ENCODE measurements at places on chromosomes 3 and 15.

DNA sequence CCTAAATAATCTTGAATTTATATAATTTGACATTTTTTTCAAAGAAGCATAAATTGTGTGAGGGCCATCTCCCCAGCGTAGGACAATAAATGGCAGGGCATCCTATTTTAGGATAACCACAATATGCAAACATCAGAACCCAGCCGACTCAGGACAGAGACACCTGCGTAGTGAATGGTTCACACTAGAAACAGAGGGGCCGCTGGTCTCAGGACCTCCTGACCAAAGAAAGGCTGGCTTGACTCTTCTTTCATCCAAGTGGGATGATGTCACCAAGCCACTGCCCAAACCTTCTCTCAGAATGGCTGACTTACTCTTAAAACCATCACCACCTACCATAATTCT is 162.1 kb downstream of the FOXP1 start:
- DNase-seq: no peak

- DNase-seq: no peak
Measured at GRCh38 chr3:78791753-78792152, 976.0 kb downstream of the ROBO1 start.

- DNase-seq: no peak
Measured at GRCh38 chr3:57057351-57057750, 3.1 kb upstream of the SPATA12 start.

GRCh38 chr3:112633191-112633590 is 7.8 kb downstream of the CCDC80 start:
- DNase-seq: no peak

GRCh38 chr15:88219623-88220022 is 36.9 kb downstream of the NTRK3 start:
- no peak for DNase-seq

- no peak for DNase-seq
Measured at GRCh38 chr15:77418966-77419835, 703 bp downstream of the PEAK1 start.

DNA sequence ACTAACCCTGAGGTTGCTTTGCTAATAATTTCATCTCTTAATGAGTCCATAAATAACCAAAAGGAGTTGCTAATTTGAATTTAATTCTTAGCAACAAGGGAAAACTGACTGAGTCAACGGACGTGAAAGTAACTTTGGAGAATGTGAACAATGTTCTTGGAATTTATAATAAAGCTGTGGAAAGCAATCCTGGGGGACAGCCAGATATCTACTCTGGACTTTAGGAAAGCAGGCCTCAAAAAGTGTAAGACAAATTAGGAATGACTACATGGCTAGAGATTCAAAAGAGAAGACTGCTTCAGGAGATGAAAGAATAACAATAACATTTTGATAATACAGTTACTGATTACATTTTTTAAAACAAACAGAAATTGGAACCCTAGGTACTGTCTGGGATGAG is 318.4 kb upstream of the COL8A1 start:
- DNase-seq: no peak

DNA sequence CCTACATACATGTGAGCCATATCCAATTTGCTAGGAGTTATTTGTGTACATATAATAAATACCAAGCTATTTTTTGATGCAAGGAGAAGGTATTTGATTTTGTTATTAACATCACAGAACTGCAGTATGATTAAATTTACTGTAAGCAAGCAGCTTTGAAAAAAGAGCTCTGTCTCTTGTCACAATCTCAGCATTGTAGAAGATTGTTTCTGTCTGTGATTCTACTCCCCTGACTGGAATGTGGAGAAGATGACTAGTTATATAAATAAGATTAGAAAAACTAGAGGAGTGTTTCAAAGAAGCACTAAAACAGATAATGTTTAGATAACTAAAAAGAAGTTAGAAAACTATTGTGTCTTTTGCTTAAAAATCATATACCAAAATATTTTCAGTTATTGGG is 17.1 kb upstream of the DCBLD2 start:
- no peak for DNase-seq

- no peak for DNase-seq
Measured at GRCh38 chr3:52453496-52454249, at the start of gene TNNC1. Gene TNNC1, minus strand, starts transcription at chr3:52454041. Its CDS starts 26 bp downstream, at chr3:52454015.

DNA sequence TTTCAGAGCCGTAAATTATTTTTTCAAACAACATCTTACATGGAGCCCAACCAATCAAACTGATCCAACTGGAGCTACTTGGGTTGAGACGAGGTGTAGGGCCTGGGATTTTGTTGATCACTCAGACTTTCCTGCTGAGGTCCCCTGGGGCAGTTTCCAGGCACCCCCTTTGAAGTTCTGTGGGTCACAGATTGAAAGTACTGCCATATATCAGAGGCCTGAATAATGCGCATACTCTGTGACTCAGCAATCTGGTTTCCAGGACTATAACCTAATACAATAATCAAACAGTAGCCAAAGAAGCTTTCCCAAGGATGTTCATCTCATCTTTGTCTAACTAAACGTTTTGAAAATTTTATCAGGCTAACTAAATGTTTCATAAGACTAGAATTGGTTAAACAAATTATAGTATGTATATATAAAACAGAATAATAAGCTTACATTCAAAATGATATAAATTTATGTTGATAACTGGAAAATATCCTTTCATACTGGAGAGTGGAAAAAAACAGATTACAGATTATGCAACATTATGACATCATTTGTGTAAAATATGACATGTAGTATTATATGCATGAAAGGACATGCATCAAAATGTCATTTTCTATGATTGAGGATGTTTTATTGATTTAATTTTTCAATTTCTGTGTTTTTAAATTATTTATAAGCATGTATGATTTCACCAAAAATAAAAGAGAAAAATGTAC is 617.1 kb downstream of the NTRK3 start:
- no peak for DNase-seq

DNA sequence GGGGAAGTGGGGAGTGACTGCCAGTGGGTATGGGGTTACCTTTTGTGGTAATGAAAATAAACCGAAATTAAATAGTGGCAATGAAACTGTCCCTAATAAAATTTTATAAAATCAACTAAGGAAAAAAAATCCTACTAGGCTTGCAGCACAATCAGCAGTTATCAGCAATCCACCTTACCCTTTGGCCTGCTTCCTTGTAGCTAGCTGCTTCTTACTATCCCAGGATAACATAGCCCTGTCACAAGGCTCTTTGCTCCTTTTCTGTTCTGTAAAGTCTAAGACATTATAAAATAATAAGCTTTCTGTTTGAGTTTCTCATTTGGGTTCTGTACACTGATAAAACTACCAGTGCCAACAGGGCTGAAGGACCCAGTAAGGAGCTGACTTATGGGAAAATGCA is 23.0 kb upstream of the CTXND1 start:
- DNase-seq: no peak

GRCh38 chr3:140493271-140493670 is 184.6 kb upstream of the TRIM42 start:
- DNase-seq: no peak

- no peak for DNase-seq
Measured at GRCh38 chr3:66304293-66304692, 83.5 kb downstream of the SLC25A26 start.

GRCh38 chr3:4741404-4742307 is 237.6 kb upstream of the BHLHE40 start:
- peak; percentile 96 for DNase-seq

GRCh38 chr3:72628065-72628464 is 220.2 kb downstream of the SHQ1 start:
- no peak for DNase-seq

DNA sequence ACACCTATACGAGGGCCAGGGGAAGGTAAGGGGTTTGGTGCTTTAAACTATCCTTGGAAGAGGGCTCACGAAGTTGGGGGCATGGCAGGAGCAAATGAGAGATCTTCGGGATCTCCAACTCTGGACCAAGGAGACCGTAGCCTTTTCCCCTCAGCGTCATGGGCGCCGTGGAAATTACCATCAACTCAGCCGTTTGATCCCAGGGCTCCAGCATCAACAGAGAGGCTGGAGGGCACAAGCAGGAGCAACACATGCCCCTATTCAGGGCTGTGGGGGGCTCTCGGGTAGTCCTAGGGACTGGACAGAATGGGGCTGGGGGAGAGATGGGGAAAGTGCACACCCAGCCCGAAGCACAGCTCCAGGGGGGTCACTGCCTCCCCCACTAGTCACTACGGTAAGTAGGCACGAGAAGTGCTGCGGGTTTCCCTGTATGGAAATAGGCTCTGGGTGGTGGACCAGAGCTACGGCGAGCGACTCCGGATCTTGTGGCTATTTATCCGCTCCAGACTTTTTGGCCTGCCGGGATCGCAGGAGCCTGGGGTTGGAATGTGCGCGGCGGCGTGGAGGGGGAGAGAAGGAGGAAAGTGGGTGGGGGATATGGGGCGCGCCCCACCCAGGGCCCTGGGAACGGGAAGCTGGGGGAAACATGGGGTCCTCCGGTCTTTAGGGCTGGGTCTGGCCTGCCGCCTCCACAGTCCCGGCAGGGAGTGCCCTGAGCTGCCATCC is 539 bp upstream of the LAMB2 start:
- peak; percentile 44 for DNase-seq

GRCh38 chr3:48301800-48302166 is 31.7 kb downstream of the SPINK8 start:
- DNase-seq: peak; percentile 37

- no peak for DNase-seq
Measured at GRCh38 chr3:69594286-69594685, 145.0 kb upstream of the MITF start.

DNA sequence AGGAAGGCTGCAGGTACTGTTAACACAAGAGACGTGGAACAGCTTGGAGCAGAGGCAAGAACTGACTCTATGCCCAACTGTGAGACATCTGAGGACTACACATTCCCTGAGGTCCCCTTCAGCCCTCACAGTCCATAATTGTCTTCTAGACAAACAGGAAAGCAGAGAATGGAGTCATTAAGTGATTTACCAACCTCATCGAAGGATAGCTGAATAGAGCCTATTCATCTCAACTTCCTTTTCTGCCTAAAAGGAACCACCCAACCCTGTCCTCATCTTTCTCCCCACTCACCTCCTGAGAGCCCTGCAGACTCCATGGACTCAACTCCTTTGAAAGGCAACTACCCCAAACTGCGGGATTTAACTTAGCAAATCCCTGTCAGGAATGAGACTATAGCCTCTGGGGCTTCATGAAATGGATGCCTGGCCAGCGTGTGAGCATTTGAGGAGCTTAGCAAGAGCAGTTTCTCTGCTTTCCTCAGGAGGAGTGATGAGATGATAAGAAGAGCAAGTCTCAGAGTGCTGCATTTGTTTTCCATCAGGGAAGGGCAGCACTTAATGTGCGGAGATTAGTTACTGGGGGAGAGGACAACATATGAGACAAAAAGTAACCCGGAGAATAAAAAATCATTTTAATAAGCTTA is 61.5 kb upstream of the FILIP1L start:
- DNase-seq: no peak

- DNase-seq: no peak
Measured at GRCh38 chr3:107796791-107797190, 274.0 kb downstream of the BBX start.

DNA sequence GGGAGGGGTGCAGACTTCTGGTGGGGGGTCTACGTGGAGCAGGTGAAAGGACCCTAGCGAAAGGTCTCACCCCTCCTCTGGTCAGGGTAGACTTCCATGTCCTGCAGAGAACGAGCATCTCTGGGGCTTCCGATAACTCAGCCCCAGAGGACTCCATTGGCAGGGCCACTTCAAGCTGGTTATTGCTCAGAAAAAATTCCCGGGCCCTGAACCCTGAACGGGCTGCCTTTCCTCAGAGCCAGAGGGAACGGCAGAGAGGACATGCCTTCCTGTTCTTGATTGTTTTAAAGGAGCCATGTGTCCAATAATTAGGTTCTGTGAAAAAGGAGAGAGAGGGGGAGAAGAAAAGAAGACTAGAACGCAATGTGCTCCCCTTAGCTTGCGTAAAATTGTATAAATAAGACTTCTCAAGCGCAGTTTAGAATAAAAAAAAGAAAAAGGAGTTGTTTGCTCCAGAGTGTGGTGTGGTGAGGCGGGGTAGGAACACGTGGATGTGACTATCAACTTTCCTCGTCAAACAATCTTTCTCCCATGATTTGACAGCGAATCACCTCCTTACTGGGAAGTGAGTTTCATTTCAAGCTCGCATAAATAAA is 193.4 kb upstream of the UBE2E1 start:
- DNase-seq: no peak

DNA sequence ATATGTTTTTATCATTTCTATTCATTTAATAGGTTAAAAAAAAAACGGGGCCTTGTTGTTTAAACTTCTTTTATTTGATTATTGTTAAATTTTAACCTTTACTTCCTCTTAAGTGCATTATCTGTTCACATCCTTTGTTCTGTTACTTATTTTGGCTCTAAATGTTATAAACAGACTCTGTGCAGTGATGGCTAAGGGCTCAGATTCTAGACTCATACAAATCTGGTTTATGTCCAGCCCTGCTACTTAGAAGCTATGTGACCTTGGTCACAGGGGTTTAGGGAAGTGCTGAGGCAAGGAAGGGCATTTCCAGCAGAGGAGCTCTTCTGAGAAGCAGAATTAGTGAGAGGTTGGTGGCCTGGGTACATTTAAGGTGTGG is 55.3 kb upstream of the VILL start:
- peak; percentile 36 for DNase-seq

DNA sequence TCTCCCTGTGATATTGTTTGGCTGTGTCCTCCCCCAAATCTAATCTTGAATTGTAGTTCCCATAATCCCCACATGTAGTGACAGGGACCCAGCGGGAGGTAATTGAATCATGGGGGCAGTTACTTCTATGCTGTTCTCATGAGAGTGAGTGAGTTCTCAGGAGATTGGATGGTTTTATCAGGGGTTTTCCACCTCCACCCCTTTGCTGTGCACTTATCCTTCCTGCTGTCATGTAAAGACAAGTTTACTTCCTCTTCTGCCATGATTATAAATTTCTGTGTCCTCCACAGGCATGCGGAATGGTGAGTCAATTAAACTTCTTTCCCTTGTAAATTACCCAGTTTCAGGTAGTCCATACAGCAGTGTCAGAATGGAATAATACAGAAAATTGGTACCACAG is 24.7 kb downstream of the TUSC7 start:
- no peak for DNase-seq

DNA sequence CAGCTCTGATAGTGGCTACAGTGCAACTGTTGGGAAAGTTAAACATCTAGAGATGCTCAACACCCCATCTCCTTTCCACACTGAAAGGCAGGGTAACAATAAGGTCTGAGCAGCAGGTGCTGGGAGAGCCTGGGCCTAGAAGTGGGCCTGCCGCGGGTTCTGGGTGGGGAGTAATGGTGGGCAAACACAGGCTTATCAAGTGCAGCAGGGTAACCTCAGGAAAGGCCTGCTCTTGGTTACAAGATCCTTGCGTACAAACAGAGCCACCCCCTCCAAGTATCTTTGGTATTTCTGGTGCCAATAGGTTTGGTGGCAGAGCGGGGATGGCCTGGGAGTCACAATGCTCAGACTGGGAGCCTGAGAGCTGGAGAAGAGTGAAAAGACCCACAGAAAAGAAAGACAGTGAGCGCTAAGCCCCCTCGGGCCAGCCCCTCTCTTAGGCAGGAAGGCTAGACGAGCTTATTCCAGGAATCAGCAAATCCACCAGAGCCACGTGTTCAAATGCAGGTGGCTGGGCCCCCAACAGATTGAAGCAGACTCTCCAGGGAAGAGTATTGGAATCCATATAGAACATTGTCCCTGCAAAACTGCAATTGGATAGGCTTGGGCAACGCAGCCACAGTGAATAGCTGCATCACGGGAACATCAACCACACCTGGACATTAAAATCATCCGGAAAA is 2.7 kb downstream of the IQSEC1 start:
- no peak for DNase-seq

GRCh38 chr15:75578948-75579920 is at the start of gene PTPN9:
Gene PTPN9, minus strand, starts transcription at chr15:75579315. Its CDS starts 539 bp downstream, at chr15:75578776.
- peak; percentile 70 for DNase-seq

- DNase-seq: no peak
Measured at GRCh38 chr3:27239951-27240350, 129.2 kb downstream of the NEK10 start.

Data from Kasumi-1 (cell line).